Diencephalon (tissue), 1 donor: ENCODE measurements at places on chromosomes 5 and 9. TPM values are rescaled to one million over a fixed set of nuclear protein-coding genes. Genes with fewer than 3 reads are reported as not detected.

The C7 gene
- total RNA-seq: 3.9 TPM

The CTXN3 gene
- total RNA-seq: 8.5 TPM

The MSH3 gene
- total RNA-seq: 37.6 TPM

The IFNB1 gene
- total RNA-seq: not detected

The TAF9 gene
- total RNA-seq: 67.1 TPM

The SHLD3 gene
- 10.8 TPM for total RNA-seq

The CLIC3 gene
- not detected for total RNA-seq

The CNTFR gene
- 17.5 TPM for total RNA-seq

The ZNF354C gene
- 42.2 TPM for total RNA-seq

The RMI1 gene
- total RNA-seq: 17.8 TPM

The CKMT2 gene
- total RNA-seq: 4.2 TPM

The ENTPD2 gene
- 3.2 TPM for total RNA-seq

The TEX10 gene
- total RNA-seq: 37.1 TPM

The FIBCD1 gene
- 2.1 TPM for total RNA-seq

The WASHC1 gene
- total RNA-seq: 6.2 TPM

The MRPL22 gene
- total RNA-seq: 18.9 TPM

The LHX3 gene
- total RNA-seq: not detected

The SOX30 gene
- not detected for total RNA-seq

The OTULINL gene
- total RNA-seq: 14.1 TPM

The STING1 gene
- total RNA-seq: 9.9 TPM

The PCA3 gene
- total RNA-seq: 1.4 TPM

The ANKRD34B gene
- total RNA-seq: 3.0 TPM

The PRPF4 gene
- 23.3 TPM for total RNA-seq

The GRM6 gene
- 0.23 TPM for total RNA-seq

The PRRX2 gene
- total RNA-seq: not detected

The FAM78A gene
- 2.5 TPM for total RNA-seq

The TLE4 gene
- 58.1 TPM for total RNA-seq

The APC gene
- 410 TPM for total RNA-seq

The ANKRD31 gene
- total RNA-seq: 1.2 TPM

The CARTPT gene
- total RNA-seq: 2.3 TPM

The PCDHA11 gene
- total RNA-seq: 22.8 TPM

The RELL2 gene
- 18.9 TPM for total RNA-seq

The RNF183 gene
- total RNA-seq: not detected

The KCTD16 gene
- 51.0 TPM for total RNA-seq

The ZNF883 gene
- total RNA-seq: 29.1 TPM

The ISL1 gene
- total RNA-seq: 20.3 TPM

The TAL2 gene
- total RNA-seq: 1.4 TPM

The FCN1 gene
- 1.8 TPM for total RNA-seq

The ABO gene
- under 0.01 TPM for total RNA-seq
